Activated CD4-positive, alpha-beta T cell treated with anti-CD3 and anti-CD28 coated beads for 36 hours (primary cell): ENCODE measurements at places on chromosomes 11 and 22. TPM values are rescaled to one million over a fixed set of nuclear protein-coding genes. Genes with fewer than 3 reads are reported as not detected.

- no peak for DNase-seq
- H3K4me3 ChIP-seq, result no peak overlapping the region
- H3K4me1 ChIP-seq, result no peaks in the 10 kb centered on the region
- no peaks in the 10 kb centered on the region for H3K27me3 ChIP-seq
These were observed 354.9 kb upstream of the FAT3 start for GRCh38 chr11:91869686-91870085.

DNA sequence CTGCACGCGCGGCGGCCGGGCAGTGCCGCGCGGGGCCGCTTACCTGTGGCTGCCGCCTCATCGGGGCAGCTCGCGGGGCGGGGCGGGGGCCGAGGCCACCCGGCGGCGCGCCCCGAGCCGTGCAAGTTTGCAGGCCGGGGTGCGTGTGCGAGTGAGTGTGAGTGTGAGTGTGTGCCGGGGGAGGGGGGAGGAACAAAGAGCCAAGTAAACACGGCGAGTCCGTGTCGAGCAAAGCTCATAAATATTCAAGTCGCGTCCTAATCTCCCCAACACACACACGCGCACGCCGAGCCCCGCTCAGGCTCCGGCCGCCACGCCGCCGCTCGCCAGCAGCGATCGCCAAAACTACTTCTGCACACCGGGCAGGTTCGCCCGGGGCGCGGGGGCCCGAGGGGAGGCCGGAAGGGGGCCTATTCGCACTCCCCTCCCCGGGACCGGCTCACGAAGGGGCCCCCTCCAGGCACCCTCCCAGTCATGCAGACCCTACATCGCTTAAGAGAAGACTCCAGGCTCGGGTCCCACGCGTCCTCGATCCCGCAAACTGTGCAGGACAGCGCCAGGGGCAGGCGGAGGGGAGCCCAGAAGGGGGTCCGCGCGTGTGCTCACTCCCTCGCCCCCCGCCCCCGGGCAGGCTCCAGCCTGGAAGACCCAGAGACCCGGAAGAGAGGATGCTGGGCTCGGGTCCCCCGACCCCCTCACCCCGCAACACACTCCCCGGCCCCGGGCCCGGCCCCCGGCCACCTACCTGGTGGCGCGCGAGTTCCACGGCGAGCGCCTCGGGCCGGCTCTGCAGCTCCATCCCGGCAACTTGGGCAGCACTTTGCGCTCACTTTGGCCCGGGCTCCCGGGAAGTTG, 827 bp downstream of the PHF21B start:
- DNase-seq, result peak; percentile 17
- no peaks in the 10 kb centered on the region for H3K36me3 ChIP-seq
- H3K27me3 ChIP-seq, result peaks cover 53% of the 10 kb centered on the region
- no peak overlapping the region for H3K27ac ChIP-seq

- no peak overlapping the region for H3K4me3 ChIP-seq
- no peak overlapping the region for H3K27ac ChIP-seq
- no peak for DNase-seq
- no peaks in the 10 kb centered on the region for H3K36me3 ChIP-seq
These were observed 830.0 kb downstream of the NTM start for GRCh38 chr11:132200353-132200936.

- no peak overlapping the region for H3K4me3 ChIP-seq
- H3K36me3 ChIP-seq, result no peaks in the 10 kb centered on the region
- no peak overlapping the region for H3K27ac ChIP-seq
- H3K4me1 ChIP-seq, result no peaks in the 10 kb centered on the region
These were observed 1454.7 kb downstream of the FAM181B start for GRCh38 chr11:81278991-81279390.

- no peak overlapping the region for H3K4me3 ChIP-seq
- no peak for DNase-seq
- peaks cover 3% of the 10 kb centered on the region for H3K27me3 ChIP-seq
- H3K36me3 ChIP-seq, result no peaks in the 10 kb centered on the region
- H3K27ac ChIP-seq, result no peak overlapping the region
These were observed 17.6 kb upstream of the SEPTIN5 start for GRCh38 chr22:19696504-19697276.

GRCh38 chr11:30171661-30172060, 59.2 kb upstream of the FSHB start:
- H3K27ac ChIP-seq, result no peak overlapping the region
- H3K4me1 ChIP-seq, result no peaks in the 10 kb centered on the region
- DNase-seq, result no peak
- no peak overlapping the region for H3K4me3 ChIP-seq
- H3K27me3 ChIP-seq, result peaks cover 2% of the 10 kb centered on the region

- no peaks in the 10 kb centered on the region for H3K4me1 ChIP-seq
- no peak for DNase-seq
- H3K36me3 ChIP-seq, result peaks cover 29% of the 10 kb centered on the region
- no peak overlapping the region for H3K27ac ChIP-seq
These were observed 44.6 kb downstream of the MRE11 start for GRCh38 chr11:94449029-94449428.

GRCh38 chr22:45785458-45785857, 113.8 kb downstream of the ATXN10 start:
- no peak overlapping the region for H3K27ac ChIP-seq
- DNase-seq, result no peak
- no peak overlapping the region for H3K4me3 ChIP-seq
- no peaks in the 10 kb centered on the region for H3K27me3 ChIP-seq
- peaks cover 22% of the 10 kb centered on the region for H3K36me3 ChIP-seq

DNA sequence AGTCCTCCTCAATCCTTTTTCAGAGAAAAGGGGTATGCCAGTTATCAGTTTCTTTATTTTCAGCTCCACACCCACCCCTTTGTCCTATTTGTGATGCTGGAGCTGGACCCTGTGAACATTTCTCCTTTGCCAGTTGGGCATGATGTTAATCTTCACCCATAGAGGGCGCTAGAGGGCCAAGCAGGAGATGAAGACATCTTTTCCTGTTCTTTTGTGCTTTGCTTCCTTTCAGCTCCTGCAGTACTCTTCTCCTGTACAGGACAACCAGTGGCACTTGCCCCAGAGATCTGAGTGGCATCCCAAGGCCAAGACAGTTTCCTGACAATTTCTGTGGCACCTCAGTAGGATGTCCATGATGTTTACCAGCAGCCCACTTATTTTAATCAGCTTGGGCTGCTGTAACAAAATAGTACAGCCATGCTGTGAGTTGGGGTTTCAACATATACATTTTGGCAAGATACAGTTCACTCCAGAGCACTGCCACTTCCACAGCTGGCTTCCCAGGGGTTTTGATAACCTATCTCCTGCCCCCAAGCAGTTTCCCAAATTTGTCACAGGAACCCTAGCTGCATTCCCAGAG, 4.6 kb downstream of the SAA2 start:
- peaks cover 7% of the 10 kb centered on the region for H3K27me3 ChIP-seq
- H3K4me1 ChIP-seq, result peaks cover 11% of the 10 kb centered on the region
- peak; percentile 77 for DNase-seq
- H3K4me3 ChIP-seq, result no peak overlapping the region
- no peaks in the 10 kb centered on the region for H3K36me3 ChIP-seq

GRCh38 chr22:30894371-30894740, 74.2 kb downstream of the MORC2 start:
- H3K27ac ChIP-seq, result no peak overlapping the region
- H3K27me3 ChIP-seq, result no peaks in the 10 kb centered on the region
- H3K4me3 ChIP-seq, result no peak overlapping the region
- DNase-seq, result no peak
- H3K36me3 ChIP-seq, result no peaks in the 10 kb centered on the region
- peaks cover 23% of the 10 kb centered on the region for H3K4me1 ChIP-seq

DNA sequence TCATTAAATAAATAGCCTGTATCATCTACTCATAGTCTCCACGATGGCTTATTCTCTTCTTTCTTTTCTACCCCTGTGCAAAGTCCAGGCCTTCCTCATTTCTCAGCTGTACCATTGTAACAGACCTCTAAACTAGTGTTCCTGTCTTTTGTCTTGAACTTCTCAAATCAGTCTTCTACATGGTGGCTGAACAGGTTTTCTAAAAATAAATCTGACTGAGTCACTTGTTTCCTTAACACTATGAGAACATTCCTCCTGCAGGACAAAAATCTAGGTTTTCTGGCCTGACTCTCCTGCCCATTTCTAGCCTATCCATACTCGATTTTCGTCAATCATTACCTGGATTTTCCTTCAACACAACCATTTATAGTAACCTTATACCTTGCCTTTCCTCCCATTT, 1080.8 kb upstream of the TENM4 start:
- no peak overlapping the region for H3K4me3 ChIP-seq
- H3K36me3 ChIP-seq, result no peaks in the 10 kb centered on the region
- no peak for DNase-seq
- no peaks in the 10 kb centered on the region for H3K27me3 ChIP-seq
- H3K27ac ChIP-seq, result no peak overlapping the region
- H3K4me1 ChIP-seq, result no peaks in the 10 kb centered on the region

GRCh38 chr22:23113847-23114720, 27.7 kb downstream of the RSPH14 start:
- peaks cover 2% of the 10 kb centered on the region for H3K4me1 ChIP-seq
- no peak overlapping the region for H3K4me3 ChIP-seq
- no peaks in the 10 kb centered on the region for H3K36me3 ChIP-seq
- DNase-seq, result no peak
- H3K27ac ChIP-seq, result no peak overlapping the region
- H3K27me3 ChIP-seq, result no peaks in the 10 kb centered on the region

- no peak overlapping the region for H3K4me3 ChIP-seq
- H3K36me3 ChIP-seq, result no peaks in the 10 kb centered on the region
- H3K4me1 ChIP-seq, result no peaks in the 10 kb centered on the region
- DNase-seq, result no peak
- H3K27me3 ChIP-seq, result no peaks in the 10 kb centered on the region
- no peak overlapping the region for H3K27ac ChIP-seq
These were observed 54.2 kb downstream of the IRAG1 start for GRCh38 chr11:10639350-10639749.

DNA sequence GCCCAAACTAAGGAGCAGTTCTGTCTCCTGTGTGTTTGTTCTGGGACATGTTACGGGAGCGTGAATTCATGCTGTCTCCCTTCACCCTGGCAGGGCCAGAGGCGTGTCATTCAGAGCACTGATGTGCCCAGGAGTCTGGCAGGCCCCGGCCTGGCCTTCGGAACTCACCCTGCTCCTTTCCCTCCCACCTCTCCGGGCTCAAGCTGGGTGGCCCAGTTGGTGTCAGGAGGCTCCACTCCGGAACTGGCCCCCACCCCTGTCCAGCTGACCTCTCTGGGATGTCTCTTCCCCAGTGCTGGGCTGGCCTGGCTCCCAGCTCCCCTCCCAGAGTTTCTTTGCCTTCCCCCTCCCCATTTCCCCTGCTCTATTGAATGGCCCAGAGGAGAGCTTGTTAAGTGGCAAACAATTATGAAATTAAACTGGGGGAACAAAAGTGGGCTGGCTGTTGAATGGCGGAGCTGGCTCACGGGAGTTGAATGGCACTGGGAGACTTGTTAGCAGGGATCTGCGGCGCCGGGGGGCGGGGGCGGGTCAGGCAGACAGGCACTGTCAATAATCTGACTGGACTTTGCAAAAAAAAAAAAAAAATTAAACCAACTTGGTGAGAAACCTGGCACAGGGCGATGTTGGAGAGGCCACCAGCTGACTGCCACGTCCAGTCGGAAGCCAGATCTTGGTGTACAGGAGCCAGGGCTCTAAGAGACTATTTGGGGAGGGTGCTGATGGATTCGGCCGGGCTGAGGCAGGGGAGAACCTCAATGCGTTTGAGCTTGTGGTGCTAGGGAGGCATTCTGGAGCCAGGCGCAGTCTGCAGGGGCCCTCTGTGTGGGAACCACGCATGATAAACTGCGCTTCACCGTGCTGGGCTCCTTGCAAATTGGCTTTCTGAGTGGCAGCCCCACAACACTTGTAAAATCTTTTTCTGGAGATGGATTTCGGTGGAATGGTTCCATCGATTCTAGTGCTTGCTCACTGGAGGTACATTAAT, 1.3 kb downstream of the MPPED1 start:
- no peaks in the 10 kb centered on the region for H3K4me1 ChIP-seq
- peaks cover 44% of the 10 kb centered on the region for H3K27me3 ChIP-seq
- no peak overlapping the region for H3K27ac ChIP-seq
- no peak for DNase-seq
- no peaks in the 10 kb centered on the region for H3K36me3 ChIP-seq

Gene MMP12
- total RNA-seq, result not detected

Gene BATF2
- not detected for total RNA-seq

Gene ELF5
- not detected for total RNA-seq

Gene SCGB2A2
- total RNA-seq, result not detected
